ENCODE measurements at places on chromosomes 4 and X.

DNA sequence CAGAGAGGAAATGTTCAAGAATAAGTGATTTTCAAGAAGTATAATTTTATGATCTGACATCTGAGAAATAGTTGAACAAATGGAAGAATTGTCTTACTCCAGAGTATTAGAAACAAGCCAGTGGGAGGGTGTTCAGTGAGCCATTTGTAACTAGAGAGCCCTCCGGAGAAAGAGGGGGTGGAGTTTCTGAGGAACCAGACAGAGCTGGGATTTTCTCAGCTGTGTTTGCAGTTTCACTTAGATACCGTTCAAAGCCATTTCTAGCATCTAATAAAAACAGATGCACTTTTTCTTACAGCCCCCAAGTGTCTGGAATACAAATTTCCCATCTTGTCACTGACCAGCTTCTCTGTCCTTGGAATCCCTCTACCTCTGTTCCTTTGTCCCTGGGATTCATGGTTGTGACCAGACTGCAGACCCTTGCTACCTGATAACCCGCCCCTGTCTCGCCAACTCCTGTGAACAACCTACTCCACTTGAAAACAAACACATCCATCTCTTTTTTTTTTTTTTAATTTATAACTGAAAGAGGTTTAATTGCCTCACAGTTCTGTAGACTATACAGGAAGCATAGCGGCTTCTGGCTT, 132.8 kb upstream of the KLF3 start:
- peaks cover 17% of the 10 kb centered on the region for H3K4me1 ChIP-seq
- no peak overlapping the region for H3K4me3 ChIP-seq
- no peak for DNase-seq
- no peaks in the 10 kb centered on the region for H3K27me3 ChIP-seq
- H3K27ac ChIP-seq: peak overlapping the region; percentile 76

- H3K27me3 ChIP-seq: no peaks in the 10 kb centered on the region
- DNase-seq: no peak
- H3K36me3 ChIP-seq: peaks cover 3% of the 10 kb centered on the region
- no peaks in the 10 kb centered on the region for H3K4me1 ChIP-seq
These were observed 27.3 kb upstream of the CDKN2AIP start for GRCh38 chr4:183416879-183417755.

GRCh38 chr4:132123870-132124623, 1025.0 kb upstream of the PCDH10 start:
- no peaks in the 10 kb centered on the region for H3K36me3 ChIP-seq
- no peak overlapping the region for H3K27ac ChIP-seq
- DNase-seq: no peak
- no peaks in the 10 kb centered on the region for H3K27me3 ChIP-seq
- H3K4me1 ChIP-seq: no peaks in the 10 kb centered on the region

DNA sequence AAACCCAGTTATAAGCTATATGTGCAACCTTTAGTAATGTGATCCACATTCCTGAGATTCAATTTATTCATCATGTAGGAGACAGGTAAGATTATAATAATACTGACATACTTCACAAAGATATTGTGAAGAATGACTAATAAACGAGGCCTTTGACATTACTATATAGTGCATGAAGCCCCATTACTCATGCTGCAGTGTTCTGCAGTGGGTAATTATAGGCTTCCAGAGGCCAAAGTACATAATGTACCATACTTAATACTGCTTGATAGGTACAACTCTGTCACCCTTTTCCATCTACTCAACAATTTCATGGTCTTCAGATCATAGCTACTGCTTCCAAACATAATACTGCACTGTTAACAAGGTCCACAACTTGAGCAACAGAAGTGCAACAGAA, 68.9 kb downstream of the COL25A1 start:
- DNase-seq: no peak
- H3K27ac ChIP-seq: no peak overlapping the region
- no peaks in the 10 kb centered on the region for H3K36me3 ChIP-seq
- no peak overlapping the region for H3K4me3 ChIP-seq

DNA sequence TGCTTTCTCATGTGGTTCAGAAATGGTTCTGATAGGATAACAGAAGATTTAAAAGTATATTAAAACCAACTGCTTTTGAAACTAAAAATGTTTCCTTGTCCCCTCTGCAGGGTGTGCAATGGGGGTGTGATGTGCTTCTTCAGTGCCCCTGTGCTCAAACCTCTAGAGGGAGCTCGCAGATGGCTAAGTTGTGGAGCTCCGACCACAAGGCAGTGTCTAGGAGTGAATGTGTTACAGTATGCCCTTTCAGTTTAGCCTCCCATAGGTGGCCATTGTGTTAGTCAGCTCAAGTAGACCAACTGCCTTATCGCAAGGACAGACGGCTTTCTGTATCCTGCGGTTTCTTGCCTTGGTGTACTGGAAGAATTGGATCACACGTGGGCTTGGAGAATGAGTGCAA, 130.5 kb downstream of the TENT5D start:
- no peak overlapping the region for H3K4me3 ChIP-seq
- H3K36me3 ChIP-seq: no peaks in the 10 kb centered on the region
- DNase-seq: no peak
- no peaks in the 10 kb centered on the region for H3K4me1 ChIP-seq
- no peak overlapping the region for H3K27ac ChIP-seq
- H3K27me3 ChIP-seq: no peaks in the 10 kb centered on the region

GRCh38 chrX:150693725-150694574, 754 bp downstream of the MTMR1 start:
- H3K36me3 ChIP-seq: peaks cover 2% of the 10 kb centered on the region
- H3K27ac ChIP-seq: peak overlapping the region; percentile 82

DNA sequence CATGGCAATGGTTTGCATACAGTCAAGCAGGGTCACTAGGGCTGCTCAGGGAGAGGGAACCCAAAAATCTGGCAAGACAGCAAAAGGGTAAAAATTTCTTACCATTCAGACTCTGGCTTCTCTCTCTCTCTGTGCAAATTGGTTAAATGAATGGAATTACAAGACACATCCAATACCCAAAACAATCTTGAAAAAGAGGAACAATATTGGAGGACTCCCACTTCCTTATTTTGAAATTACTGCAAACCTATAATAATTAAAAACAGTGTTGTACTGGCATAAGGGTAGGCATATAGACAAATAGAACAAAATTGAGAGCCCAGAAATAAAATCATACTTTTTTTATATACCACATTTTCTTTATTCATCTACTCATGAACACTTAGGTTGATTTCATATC, 24.1 kb downstream of the ETDA start:
- H3K27me3 ChIP-seq: no peaks in the 10 kb centered on the region
- no peak overlapping the region for H3K27ac ChIP-seq
- no peaks in the 10 kb centered on the region for H3K4me1 ChIP-seq
- H3K36me3 ChIP-seq: no peaks in the 10 kb centered on the region
- H3K4me3 ChIP-seq: no peak overlapping the region

- no peaks in the 10 kb centered on the region for H3K27me3 ChIP-seq
- H3K36me3 ChIP-seq: no peaks in the 10 kb centered on the region
- DNase-seq: peak; percentile 12
- no peaks in the 10 kb centered on the region for H3K4me1 ChIP-seq
These were observed 68.3 kb upstream of the DDX3X start for GRCh38 chrX:41265615-41266014.

GRCh38 chrX:55709735-55710134, 7.8 kb upstream of the RRAGB start:
- H3K27me3 ChIP-seq: no peaks in the 10 kb centered on the region
- DNase-seq: no peak
- no peaks in the 10 kb centered on the region for H3K36me3 ChIP-seq
- H3K4me1 ChIP-seq: peaks cover 11% of the 10 kb centered on the region
- H3K27ac ChIP-seq: no peak overlapping the region

DNA sequence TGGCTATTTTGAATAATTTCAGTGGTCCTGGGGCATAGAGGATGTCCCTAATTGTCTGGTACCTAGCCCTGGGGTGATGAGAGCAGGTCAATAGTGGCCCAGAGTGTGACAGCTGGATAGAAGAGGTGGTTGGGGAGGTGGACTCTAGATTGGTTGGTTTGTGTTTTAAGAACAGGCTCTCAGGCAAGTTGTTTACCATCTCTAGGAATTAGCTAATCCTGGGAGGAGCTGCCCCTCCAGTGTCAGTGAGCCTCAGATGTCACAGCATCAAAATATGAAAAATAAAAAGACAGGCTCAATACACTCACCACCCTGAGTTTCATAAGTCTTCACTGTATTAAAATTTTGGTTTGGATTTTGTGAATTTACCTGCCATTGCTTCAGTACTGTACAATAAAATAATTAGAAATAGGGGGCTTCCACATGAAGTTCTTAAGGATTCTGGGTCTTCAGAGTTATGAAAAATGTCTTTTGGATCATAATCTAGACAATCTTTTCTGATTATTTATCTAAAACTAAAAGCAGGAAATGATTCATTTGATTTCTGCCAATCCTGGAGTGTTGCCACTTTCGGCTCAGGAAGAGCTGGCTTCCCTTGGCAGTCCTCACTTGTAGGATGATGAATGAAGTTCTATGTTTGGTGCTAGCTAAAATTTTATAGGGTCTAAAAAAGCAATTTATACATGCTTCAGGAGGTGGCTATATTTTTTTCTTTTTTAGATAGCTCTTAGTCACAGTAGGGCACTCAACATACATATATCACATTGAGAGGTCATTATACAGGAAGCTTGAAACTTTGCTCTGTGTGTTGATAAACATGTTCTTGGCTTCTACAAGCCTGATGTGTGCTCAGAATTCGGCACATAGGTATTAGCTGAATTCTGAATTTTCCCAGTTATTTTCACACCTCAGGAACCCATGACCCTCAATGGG, 395.1 kb downstream of the RAB28 start:
- H3K4me1 ChIP-seq: no peaks in the 10 kb centered on the region
- H3K27ac ChIP-seq: no peak overlapping the region
- no peak overlapping the region for H3K4me3 ChIP-seq
- no peak for DNase-seq

GRCh38 chrX:15340867-15341266, 5.5 kb upstream of the PIGA start:
- H3K27me3 ChIP-seq: peaks cover 25% of the 10 kb centered on the region
- H3K4me1 ChIP-seq: peaks cover 3% of the 10 kb centered on the region
- H3K4me3 ChIP-seq: no peak overlapping the region
- H3K27ac ChIP-seq: no peak overlapping the region
- H3K36me3 ChIP-seq: no peaks in the 10 kb centered on the region
